ENCODE measurements at places on chromosomes 6 and 20. TPM values are rescaled to one million over a fixed set of nuclear protein-coding genes. Genes with fewer than 3 reads are reported as not detected.
A peak's percentile ranks its signal among the peaks of the same experiment; 100 is the strongest.

DNA sequence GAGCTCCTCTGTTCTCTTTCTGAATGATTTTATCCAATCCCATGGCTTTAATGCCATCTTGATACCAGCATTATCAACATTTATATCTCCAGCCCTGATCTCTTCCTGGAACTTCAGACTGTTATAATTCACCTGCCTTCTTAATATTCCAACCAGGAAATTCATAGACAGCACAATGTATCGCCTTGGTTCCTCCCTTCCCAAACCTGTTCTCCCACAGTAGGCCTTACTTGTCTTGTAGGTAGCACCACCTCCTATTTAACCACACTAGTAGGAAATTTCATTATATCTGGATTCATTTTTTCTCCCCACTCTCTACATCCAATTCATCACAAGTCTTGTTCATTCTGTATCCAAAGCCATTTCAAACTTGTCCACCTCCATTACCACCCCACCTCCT is 106.3 kb upstream of the SHLD1 start:
- DNase-seq, result no peak

- DNase-seq, result no peak
These were observed 130.7 kb downstream of the AIG1 start for GRCh38 chr6:143191361-143191760.

The TBC1D20 gene
- total RNA-seq, result 56.8 TPM

DNA sequence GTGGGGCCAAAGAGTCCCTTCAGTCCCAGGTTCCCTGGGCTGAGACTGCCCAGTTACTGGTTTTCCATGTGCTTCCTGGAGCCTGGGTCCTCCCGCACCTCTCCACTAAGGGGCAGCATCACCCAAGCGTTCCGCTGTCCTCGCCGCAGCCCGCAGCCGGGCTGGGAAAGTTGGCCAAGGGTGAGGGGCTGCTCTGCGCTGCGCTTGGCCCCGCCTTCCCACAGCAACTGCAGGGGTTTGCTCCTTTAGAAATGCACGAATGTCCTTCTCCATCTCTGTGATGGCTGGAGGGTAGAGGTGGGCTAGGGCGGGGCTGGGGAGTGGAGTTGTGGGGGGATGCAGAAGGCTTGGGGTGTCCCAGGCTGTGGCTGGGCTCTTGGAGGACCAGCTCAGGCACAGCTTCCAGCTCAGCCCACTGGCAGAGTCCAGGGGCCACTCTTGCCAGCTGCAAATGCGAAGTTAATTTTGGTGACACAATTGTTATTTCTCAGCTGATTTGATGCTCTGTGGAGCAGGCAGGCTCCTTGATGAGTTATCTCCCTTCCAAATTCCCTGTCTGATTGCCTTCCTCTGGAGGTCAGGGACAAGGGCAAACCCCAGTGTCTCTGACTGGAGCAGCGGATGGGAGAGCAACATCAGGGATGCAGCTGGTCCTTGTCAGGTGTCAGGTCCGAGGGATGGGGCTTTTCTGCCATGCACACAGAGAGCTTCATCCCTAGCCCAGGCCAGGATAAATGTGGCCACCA is 63.2 kb downstream of the NOL4L start:
- DNase-seq, result peak; percentile 67

- DNase-seq, result no peak
These were observed 14.4 kb downstream of the CYB5R4 start for GRCh38 chr6:83873869-83874268.

The GSTA2 gene
- not detected for total RNA-seq

The RTN4IP1 gene
- total RNA-seq, result 7.0 TPM

- DNase-seq, result no peak
These were observed 22.3 kb upstream of the RPP40 start for GRCh38 chr6:5025911-5026819.

DNA sequence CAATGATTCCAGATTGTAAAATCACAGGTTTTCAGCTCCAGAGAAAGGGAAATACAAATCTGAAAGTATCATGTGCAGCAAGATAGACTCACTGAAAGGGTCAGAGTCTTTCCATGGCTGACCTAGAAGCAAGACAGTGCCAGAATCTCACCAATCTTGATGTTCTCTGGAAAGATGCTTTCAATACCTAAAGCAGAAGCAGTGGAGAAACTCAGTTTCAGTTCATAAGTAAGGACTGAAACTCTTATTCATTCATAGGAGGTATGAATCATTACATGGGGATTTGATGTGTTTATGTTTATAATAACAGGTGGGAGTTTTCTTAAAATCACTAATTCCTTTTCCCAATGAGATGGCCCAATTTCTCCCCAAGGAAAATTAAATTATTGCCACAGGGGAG is 42.5 kb downstream of the SLC2A12 start:
- DNase-seq, result no peak

DNA sequence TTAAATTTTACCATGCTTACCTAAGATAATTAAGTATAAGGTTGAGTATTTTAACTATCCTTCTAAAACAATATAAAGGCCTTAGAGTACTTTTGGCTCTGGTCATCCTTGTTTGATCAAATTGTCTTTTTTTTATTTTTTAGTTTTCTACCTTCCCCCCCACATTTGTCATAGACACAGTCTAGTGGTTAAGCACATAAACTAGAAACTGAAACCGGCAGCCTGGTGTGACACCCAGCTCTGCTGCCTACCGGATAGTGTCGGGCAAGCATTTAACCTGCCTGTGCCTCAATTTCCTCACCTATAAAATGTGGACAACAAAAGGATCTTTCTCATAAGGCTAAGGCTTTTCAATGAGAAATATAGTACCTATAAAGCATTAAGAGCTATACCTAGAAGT is 21.6 kb upstream of the TULP4 start:
- peak; percentile 71 for DNase-seq

The SCGN gene
- total RNA-seq, result not detected

DNA sequence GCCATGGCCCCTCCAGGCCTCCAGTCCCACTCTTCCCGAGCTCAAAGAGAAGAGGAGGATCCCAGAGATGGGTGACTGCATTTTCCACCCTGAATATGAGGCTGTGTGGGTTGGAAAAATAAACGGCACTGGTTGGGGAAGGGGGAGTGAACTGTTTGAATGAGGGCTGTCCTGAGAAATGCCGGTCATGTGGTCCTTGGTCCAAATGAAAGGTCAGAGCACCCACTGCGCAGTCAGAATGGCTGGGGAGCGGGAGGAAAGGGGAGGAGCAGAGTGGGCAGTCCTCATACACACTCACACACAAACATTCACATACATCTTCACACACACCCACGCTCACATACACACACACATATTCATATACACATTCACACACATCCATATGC is 83.1 kb downstream of the MRPL14 start:
- DNase-seq, result no peak

DNA sequence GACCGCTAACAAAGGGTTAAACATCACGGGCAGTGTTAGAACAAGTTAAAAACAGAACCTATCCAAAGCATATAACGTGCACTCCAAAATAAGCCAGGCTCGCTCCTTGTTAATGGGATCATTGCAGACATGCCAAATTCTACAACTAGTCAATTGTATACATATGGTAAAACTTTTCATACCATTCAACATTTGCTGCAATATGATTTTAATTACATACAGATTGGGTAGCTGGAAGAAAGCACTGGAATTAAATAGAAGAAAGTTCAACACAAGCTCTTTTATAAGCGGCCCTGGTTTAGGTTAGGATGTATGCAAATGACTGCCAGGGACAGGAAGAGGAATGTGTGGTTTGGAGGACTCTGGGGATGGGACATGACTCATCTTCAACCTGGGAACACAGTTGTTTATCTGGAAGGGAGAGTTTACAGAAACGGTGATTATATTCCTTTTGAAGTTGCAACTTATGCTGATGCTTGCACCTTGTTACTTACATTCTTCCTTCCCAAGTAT is 62.5 kb upstream of the TIAM2 start:
- DNase-seq, result no peak

DNA sequence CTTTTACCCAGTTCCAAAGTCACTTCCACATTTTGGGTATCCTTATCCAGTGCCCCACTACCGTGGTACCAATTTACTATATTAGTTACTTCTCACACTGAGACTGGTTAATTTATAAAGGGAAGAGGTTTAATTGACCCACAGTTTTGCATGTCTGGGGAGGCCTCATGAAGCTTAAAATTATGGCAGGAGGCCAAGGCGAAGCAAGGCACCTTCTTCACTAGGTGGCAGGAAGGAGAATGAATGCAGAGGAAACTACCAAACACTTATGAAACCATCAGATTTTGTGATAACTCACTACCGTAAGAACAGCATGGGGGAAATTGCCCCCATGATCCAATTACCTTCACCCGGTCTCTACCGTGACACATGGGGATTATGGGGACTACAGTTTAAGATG is 106.7 kb upstream of the SAMD5 start:
- DNase-seq, result no peak

- DNase-seq, result peak; percentile 32
These were observed 84.2 kb upstream of the BHLHE23 start for GRCh38 chr20:63090682-63091571.

The LINC00237 gene
- total RNA-seq, result not detected

- no peak for DNase-seq
These were observed 139.6 kb upstream of the RNF24 start for GRCh38 chr20:4154958-4155411.

DNA sequence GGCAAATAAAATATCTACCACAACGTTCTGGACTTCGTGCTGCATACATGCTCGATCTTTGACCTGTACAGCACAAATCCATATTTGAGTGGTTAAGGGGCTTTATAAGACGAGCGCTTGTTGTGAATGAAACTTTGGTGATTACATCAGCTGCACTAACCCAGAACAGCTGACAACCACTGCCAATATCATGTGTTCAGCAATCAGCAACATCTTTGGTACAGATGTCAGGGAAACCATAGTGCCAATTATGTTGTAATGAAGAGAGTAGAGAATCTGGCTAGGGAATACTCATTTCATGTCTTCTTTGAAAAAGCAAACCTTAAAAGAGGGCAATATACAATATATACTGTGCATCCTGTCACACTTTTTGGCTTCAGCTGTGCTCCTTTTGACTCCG is 188.6 kb upstream of the NT5E start:
- no peak for DNase-seq

GRCh38 chr6:122014961-122015360 is 384.5 kb upstream of the HSF2 start:
- DNase-seq, result no peak

The CEP85L gene
- total RNA-seq, result 35.7 TPM

DNA sequence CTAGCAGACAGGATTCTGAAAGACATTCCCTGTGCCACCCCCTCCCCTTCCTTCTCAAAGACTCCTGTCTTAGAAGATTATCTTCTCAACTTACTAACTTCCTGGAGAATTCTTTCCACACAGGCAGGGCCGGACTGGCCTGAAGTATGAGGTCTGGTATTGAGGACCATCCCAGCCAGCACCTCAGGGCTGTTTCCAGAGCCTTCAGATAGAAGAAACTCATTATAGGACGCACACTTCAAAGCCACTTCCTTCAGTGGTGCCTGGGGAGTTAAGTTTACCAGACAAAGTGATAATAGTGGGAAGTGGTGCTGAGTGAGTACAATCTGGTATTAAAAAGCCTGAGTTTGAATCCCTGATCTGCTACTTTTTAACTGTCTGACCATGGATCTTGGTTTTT is 15.6 kb downstream of the KCNS1 start:
- DNase-seq, result no peak

DNA sequence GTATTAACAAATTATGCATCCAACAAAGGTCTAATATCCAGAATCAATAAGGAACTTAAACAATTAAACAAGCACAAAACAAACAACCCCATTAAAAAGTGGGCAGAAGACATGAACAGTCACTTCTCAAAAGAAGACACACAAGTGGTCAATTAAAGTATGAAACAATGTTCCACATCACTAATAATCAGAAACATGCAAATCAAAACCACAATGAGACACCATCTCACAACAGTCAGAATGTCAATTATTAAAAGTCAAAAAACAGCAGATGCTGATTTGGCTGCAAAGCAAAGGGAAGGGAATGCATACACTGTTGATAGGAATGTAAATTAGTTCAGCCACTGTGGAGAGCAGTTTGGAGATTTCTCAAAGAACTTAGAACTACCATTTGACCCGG is 129.3 kb downstream of the PFDN4 start:
- DNase-seq, result no peak

The PTCRA gene
- total RNA-seq, result not detected

DNA sequence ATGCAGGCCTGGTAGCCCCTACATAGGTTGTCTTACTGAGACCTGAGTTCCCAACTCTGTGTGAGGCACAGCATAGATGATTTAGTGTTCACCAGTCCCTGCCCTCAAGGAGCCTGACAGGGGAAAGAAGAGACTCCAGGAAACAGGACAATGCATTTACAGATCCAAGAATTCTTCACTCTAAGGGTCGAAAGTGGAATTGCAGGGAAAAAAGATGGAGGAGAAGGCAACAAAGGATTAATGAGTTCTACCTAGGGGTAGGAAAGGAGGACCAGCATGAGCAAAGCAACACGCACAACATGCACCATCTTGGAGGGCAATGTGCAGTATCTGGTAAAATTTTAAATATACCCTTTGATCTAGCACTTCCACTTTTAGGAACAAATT is 5.9 kb downstream of the SPAG4 start:
- no peak for DNase-seq

GRCh38 chr6:20850686-20851416 is 316.6 kb downstream of the CDKAL1 start:
- DNase-seq, result no peak

DNA sequence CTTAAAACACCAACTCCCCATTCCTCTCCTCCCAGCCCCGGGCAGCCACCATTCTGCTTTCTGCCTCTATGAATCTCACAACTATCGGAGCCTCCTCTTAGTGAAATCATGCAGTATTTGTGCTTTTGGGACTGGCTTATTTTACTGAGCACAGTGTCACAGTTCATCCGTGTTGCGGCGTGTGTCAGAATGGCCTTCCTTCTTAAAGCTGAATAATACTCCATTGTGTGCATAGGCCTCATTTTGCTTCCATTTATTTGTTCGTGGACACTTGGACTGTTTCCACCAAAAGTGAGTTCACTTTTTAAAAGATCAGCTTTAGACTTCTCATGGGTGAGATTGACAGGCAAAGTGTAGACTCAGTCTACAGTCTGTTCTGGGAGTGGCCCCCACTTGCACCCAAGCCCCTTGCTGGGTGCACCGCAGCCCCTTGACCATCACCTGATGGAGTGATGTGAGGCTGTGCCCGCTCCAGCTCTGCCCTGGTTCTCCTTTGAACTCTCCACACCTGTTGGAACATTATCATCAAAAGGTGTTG is 12.6 kb downstream of the DUSP22 start:
- DNase-seq, result no peak

DNA sequence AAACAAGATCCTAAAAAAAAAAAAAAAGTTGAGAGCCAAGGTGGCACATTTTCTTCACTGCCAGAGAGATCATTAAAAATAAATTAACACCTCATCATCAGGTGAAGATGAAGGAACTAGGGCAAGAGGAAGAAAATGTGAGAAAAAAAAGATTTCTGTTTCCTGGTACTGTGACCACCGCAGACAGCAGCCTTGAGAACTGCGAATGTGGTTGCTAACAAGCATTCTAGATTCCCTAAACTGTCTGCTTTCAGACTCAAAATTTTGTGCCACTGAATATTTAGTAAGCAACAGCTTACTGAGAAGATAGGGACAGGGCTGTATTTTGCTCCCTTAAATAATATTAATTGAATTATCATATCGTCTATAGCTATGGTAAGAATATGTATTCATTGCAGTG is 24.1 kb upstream of the MBOAT1 start:
- DNase-seq, result no peak

The EFCAB8 gene
- total RNA-seq, result 0.78 TPM

GRCh38 chr6:8530785-8531435 is 95.6 kb upstream of the SLC35B3 start:
- no peak for DNase-seq
